ENCODE measurements at places on chromosomes 1 and 21.
A peak's percentile ranks its signal among the peaks of the same experiment; 100 is the strongest.

GRCh38 chr1:228841632-228842031, 106.4 kb downstream of the RHOU start:
- no peak for DNase-seq

GRCh38 chr1:116573431-116574095, 2.7 kb upstream of the CD58 start:
- DNase-seq = no peak

GRCh38 chr1:10867914-10868598, 71.6 kb upstream of the CASZ1 start:
- DNase-seq = peak; percentile 53

DNA sequence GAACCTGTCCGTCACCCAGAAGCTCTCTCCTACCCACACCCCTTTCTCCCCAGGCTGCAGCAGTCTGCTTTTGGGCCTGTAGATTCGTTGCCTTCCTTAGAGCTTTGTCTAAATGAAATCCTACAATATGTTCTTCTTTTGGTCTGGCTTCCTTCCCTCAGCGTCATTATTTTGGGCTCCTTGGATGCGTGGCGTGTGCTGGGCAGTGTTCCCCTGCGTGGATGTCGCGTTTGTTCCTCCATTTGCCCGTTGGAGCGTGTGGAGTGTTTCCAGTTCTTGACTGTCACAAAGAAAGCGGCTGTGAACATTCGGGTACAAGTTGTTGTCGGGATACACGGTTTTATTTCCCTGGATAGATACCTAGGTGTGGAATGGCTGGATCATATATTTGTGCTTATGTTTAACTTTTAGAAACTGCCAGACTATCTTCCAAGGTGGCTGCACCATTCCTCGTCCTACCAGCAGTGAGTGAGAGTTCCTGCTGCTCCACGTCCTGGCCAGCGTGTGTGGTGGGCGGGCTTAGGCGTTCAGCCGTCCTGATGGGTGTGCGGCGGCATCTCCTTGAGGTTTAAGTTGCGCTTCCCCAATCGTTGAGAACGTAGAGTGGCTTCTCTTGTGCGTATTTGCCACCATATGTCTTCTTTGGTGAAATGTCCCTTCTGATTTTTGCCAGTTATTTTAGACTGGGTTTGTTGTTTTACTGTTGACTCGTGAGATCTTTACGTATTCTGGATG, 31.7 kb downstream of the SKI start:
- DNase-seq = no peak

DNA sequence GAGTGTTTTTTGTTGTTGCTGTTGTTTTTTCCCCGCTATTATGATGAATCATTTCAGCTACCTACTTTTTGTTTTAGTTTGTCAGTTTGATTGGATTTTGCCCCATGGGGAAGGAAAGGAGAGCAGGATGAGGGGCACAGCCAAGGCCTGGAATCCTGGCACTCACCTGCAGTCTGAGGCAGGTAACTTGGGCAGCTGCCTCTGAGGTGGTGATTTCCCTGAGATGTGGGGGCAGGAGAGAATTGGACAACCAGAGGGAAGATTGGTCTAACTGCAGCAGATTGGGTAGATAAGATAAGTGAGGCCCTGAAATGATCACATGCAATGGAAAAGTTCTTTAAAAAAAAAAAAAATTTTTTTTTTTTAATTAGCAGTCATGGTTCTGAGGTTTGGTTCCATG, 1.5 kb upstream of the LAX1 start:
- no peak for DNase-seq

- DNase-seq = no peak
Measured at GRCh38 chr1:40977716-40978115, 1.8 kb upstream of the CTPS1 start.
